ENCODE measurements at places on chromosomes 1 and 21.
A peak's percentile ranks its signal among the peaks of the same experiment; 100 is the strongest.

GRCh38 chr1:213686983-213687382 is 300.8 kb upstream of the PROX1 start:
- DNase-seq: no peak

DNA sequence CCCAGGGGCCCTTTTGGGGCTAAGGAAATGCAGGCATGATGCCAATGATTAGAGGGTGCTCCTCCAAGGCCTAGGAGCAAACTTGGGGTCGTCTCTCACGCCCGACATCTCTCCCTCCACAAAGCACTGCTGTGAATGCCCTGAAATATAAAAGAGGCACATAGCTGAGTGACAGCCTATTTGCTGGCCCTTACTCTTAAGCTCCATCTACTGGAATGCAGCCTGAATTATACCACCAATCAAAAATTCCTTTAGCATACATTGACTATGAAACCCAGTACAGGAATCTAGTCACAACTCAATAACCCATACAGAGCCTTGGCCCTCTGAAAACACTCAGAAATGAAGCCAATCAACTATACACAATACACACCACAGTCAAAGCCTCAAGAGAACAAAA is 105.5 kb downstream of the LRIG2 start:
- DNase-seq: no peak

DNA sequence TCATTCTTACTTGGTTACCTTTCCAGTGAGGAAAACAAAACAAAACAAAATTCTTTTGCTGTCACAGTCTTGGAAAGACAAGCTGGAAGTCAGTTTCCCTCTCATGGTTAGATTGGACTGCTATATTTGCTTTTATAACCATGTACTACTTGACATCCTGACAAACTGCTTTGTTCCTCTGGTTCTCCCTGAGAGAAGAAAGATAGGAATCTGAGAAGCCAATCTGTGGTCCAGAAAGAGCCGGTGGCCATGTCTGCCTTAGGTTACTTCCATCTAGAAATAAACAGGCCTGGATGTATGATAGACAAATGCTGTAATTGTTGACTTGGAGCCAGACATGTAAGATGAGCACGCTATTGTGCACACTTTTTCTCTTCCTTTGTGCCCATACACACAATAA is 330.0 kb downstream of the BRINP3 start:
- no peak for DNase-seq

GRCh38 chr1:55483523-55483922 is 268.4 kb upstream of the USP24 start:
- no peak for DNase-seq

GRCh38 chr1:89358287-89358893 is 5.5 kb upstream of the GBP6 start:
- peak; percentile 89 for DNase-seq

DNA sequence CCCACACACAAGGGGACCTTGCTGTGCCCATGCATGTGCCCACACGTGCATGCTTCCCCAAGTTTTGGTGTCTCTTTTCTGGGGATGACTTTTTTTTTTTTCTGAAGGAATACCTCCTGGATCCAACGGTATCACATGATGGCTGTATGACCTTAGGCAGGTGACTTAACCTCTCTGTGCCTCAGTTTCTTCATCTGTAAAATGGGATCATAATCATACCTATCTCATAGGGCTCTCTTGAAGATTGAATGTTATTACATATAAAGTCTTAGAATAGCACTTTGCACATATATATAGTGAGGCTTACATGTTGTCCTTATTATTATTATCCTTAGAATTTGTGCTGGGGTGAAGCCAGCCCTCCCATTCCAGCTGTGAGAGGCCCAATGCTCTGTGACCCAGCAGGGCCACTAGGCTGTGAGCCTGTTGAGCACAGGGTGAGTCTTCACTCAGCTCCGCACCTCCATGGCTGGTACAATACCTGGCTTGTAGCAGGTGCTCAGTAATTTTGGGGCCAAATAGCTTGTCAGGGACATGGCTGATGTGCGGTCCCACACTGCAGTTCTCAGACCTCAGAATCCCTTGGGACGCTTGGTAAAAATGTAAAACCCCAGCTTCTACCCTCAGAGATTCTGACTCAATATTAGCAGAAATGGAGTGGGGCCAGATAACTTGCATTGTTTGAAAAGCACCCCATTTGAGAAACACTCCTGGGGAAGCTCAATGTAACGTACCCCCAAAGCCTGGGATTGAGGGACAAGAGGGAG is 20.6 kb downstream of the STUM start:
- DNase-seq: no peak

DNA sequence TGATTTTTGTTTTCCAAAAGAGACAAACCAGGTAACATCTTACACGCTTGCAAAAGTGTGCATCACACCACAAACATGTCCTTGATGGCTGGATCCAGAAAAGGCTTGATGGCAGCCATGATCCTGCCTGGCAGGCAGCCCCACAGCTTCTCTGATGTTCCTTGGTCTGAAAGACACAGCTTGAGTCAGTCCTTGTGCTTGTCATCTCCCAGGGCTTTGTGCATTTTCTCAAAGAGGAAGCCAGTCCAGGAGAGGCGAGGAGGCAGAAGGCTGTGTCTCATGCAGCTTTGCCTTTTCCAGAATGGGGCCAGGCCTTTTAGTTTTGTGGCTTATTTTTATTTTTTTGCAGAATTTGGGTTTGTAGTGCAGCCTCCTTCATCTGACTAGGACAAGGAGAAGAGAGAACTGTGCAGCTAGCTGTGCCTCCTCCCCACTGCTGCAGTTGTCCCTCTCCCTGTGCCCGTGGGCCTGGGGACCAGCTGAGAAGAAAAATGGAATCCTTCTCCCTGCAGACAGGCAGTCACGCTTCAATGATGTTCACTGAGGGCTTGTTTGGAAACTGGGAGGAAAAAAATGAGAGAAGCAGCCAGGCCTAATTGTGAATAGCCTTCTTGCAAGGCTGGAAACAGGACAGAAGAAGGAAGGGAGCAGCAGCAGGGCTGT is 7.4 kb downstream of the FNDC5 start:
- DNase-seq: no peak

GRCh38 chr1:167541003-167541402 is 12.6 kb downstream of the CREG1 start:
- DNase-seq: no peak

GRCh38 chr21:37620401-37620800 is 253.8 kb downstream of the DYRK1A start:
- DNase-seq: no peak

GRCh38 chr1:60581455-60582220 is 500.7 kb upstream of the NFIA start:
- no peak for DNase-seq

DNA sequence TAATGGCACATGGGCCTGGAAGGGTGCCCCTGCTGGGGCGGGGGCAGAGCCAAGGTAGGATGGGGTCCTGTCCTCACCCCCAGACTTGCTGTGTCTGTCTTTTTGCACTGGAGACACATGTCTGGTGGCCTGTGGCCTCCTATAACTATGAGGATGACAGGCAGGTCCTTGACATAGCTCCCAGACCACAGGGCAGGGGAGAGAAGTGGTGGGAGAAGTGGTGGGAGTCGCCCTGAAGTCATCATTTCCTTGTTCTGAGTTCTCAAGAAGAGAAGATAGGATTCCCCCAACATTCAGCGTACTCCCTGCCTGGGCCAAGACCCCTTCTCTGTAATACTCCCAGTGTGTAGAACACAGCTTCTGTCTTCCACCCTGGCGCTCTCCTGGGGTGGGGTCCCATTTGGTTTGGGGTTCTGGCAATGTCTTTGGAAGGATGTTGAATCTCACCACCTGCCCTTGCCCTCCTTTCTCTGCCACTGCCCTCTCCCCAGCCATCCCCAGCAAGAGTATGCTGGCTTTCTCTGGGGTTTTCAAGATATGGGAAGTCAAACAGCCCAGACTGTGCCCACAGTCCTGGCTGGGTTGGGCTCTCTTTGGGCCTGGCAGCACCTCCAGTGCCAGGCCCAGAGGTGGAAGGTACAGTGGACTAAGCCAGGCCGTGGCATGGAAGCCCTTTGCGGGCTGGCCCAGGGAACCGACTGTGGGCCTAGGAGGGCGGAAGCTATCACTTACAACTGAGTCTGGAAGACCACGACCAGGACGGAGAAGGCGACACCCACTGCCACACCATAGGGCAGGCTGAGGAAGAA is 19.4 kb downstream of the SLC26A9 start:
- DNase-seq: no peak

- no peak for DNase-seq
Measured at GRCh38 chr1:172107316-172107975, 266.1 kb downstream of the DNM3 start.

DNA sequence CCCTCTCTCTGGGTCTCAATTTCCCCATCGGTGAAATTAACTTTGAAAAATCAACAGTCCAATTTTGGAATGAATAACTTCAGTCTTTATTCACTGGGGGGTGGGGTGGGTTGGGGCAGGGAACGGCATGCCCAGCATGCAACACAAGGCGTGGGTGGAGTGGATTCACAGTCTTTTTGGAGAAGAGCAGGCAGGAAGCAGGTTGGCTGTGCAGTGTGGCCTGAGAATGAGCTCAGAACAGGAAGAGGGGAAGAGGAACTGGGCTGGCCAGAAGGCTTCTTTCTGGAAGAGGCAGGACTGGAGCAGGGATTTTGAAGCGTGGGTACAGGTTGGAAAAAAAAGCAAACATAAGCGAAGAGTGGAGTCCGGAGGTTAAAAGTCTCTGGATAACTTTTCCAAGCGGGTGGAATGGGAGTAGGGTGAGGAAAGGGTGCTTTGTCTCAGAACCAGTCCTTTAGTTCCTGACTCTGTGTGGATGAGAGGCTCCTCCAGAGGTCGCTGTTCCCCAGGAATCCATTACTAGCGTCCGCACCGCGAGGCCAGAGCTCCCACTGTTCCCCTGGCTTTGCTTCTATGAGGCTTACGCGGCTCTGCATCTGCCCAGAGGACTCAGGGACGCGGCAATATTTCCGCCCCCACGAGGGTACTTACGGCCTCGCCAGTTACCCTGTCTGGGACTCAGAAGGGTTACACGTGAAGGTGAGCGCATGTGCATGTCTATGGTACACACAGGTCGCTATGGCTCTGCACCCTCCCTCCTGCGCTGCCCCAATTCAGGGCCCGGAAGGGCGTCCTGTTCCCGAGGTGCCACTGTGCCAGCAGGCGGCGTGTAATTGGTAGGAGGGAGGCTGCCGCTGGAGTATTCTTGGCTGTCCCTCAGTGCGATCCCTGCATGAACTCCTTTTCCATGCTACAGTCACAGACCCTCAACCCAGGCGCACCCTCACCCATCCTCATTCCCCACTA is 5.5 kb upstream of the FOXD2 start:
- peak; percentile 94 for DNase-seq

DNA sequence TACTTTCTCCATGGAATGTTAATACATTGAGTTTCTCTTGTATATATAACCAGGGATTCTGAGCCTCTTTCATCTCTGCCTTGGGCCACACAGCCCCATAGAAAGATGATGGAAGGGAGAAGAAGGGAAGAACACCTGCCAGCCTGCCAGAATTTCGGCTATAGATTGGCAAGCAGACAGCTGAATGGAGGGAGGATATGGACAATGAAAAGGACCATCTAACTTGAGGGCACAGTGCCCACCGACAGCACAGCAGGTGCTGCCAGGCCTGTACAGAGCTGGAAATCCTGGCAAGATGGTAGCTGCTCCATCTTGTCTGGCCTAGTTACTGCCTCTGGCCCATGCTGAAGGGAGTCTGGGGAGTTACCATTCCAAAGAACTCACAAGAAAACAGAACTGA is 244.3 kb downstream of the FGGY start:
- DNase-seq: no peak

- DNase-seq: no peak
Measured at GRCh38 chr1:203764105-203765028, 616 bp upstream of the LAX1 start.

DNA sequence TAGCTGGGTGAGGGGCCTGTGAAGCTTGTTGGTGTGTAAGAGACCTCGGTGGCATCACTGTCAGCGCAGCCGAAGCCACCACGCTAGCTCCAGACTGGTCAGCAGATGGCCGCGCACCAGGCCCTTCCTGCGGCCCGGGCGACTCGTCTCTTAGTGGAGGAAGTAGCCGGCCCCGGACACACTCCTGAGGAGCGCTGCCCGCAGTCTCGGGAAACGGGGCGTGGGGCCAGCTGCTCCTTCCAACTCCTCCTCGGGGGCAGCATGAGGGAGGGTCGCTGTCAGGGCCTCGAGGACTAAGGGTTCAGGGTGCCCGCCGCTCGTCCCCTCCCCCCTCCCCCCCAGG is 20.4 kb downstream of the H3-3A start:
- DNase-seq: peak; percentile 76

GRCh38 chr1:234750922-234751627 is 141.1 kb upstream of the IRF2BP2 start:
- peak; percentile 28 for DNase-seq

DNA sequence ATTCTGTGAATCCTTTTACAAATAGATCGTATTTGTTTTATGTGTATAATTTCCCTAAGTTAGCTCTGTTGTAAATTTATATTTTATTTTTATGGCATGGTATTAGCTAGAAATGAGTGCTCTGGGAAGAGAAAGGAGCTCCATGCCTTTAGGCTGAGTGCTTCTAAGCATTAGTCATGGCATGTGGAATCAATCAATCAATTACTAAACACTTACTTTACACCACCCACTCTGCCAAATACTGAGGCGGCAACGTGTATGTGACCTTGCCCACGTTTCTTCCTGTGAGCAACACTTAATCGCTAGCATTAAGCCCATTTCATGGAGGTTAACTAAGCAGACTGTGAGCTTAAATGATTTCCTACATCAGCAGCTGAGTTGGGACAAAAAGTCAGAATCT is 7.2 kb upstream of the BECN2 start:
- DNase-seq: no peak

- DNase-seq: no peak
Measured at GRCh38 chr1:159228554-159228953, 23.9 kb downstream of the ACKR1 start.

DNA sequence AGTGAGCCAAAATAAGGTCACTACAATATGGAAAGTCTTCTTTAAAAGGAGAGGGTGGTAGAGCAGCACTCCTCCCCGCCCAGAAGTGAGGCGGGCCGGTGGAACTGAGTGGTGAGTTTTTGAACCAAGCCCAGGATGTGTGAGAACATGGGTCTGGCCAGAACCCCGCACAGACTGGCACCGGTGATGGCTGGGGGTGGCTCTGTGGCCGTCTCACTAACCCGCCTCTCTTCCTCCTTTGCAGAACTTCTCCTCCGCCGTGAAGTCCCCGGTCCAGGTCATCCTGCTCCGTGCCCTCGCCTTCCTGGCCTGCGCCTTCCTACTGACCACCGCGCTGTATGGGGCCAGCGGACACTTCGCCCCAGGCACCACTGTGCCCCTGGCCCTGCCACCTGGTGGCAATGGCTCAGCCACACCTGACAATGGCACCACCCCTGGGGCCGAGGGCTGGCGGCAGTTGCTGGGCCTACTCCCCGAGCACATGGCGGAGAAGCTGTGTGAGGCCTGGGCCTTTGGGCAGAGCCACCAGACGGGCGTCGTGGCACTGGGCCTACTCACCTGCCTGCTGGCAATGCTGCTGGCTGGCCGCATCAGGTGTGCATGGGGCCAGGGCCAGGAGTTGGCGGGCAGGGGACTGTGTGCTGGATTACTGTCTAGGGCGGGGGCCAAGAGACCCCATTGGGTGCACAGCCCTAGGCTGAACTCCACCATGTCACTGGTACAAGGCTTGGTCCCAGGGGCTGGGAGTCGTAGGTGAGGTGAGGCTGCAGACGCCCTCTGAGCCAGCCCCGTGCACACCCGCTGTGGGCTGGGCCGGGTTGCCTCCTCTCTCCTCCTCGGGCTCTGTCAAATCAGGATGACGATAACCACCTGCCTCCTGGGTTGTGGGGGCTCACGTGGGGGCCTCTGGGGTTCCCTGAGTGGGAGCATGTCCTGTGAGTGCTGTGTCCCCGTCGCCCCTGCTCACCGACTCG is 12.4 kb downstream of the TMEM201 start:
- no peak for DNase-seq

- no peak for DNase-seq
Measured at GRCh38 chr1:169694304-169695075, 16.9 kb downstream of the SELL start.

Measured in neural progenitor cell (in vitro differentiated cells).